Endodermal cell (in vitro differentiated cells): ENCODE measurements at places on chromosomes 13 and 19. TPM values are rescaled to one million over a fixed set of nuclear protein-coding genes. Genes with fewer than 3 reads are reported as not detected.

DNA sequence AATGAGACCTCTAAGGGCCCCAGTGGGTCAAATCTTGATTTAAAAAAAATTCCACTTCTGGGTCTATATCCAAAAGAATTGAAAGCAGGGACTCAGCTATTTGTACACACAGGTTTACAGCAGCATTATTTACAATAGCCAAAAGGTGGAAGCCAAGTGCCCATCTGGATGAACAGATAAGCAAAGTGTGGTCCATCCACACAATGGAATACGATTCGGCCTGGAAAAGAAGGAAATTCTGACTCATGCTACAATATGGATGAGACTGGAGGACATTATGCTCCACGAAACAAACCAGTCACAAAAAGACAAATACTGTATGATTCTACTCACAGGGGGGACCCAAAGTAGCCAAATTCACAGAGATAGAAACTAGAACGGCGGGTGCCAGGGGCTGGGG lies 76.7 kb downstream of the CACNA1A start:
- H3K27me3 ChIP-seq: no peaks in the 10 kb centered on the region
- DNase-seq: no peak
- no peak overlapping the region for H3K27ac ChIP-seq
- H3K4me3 ChIP-seq: no peak overlapping the region
- no peaks in the 10 kb centered on the region for H3K36me3 ChIP-seq

Gene CCNE1
- 12.9 to 36.3 TPM (median 33.3 TPM) in 3 replicates for total RNA-seq

- H3K4me3 ChIP-seq: no peak overlapping the region
- no peaks in the 10 kb centered on the region for H3K4me1 ChIP-seq
- H3K27me3 ChIP-seq: no peaks in the 10 kb centered on the region
Measured at GRCh38 chr13:51107996-51108395, 3.1 kb downstream of the C13orf42 start.

Gene ZNF226
- total RNA-seq: 28.0 to 33.6 TPM (median 28.0 TPM) in 3 replicates

Gene ANGPTL4
- total RNA-seq: 7.5 and 10.9 TPM in 2 replicates

Gene ATP4B
- total RNA-seq: not detected in 3 replicates

Gene SYNGR4
- total RNA-seq: not detected in 2 replicates

- H3K4me3 ChIP-seq: no peak overlapping the region
- H3K27me3 ChIP-seq: no peaks in the 10 kb centered on the region
- H3K4me1 ChIP-seq: peaks cover 18% of the 10 kb centered on the region
Measured at GRCh38 chr13:110240352-110240751, 66.6 kb downstream of the COL4A1 start.

DNA sequence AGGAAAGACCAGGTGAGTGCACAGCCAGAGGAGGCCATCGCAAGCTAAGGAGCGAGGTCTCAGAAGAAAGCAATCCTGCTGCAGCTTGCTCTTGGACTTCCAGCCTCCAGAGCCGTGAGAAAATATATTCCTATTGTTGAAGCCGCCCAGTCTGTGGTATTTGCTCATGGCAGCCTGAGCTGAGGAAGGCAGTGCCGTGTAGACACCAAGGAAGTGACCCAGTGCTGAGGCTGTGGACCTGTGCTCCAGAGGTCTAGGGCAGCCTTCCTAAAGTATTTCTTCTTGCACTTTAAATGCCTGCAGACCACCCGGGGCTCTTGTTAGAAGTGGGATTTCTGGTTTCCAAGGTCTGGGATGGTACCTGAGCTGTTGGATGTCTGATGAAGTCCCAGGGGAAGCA lies 158.5 kb upstream of the KL start:
- no peaks in the 10 kb centered on the region for H3K27me3 ChIP-seq
- no peaks in the 10 kb centered on the region for H3K4me1 ChIP-seq
- H3K36me3 ChIP-seq: no peaks in the 10 kb centered on the region
- no peak overlapping the region for H3K27ac ChIP-seq
- peak; percentile 23 for DNase-seq

Gene LDLR
- 61.0 to 139 TPM (median 75.8 TPM) in 3 replicates for total RNA-seq
